RKO (cell line): ENCODE measurements at places on chromosomes 5 and 9.

DNA sequence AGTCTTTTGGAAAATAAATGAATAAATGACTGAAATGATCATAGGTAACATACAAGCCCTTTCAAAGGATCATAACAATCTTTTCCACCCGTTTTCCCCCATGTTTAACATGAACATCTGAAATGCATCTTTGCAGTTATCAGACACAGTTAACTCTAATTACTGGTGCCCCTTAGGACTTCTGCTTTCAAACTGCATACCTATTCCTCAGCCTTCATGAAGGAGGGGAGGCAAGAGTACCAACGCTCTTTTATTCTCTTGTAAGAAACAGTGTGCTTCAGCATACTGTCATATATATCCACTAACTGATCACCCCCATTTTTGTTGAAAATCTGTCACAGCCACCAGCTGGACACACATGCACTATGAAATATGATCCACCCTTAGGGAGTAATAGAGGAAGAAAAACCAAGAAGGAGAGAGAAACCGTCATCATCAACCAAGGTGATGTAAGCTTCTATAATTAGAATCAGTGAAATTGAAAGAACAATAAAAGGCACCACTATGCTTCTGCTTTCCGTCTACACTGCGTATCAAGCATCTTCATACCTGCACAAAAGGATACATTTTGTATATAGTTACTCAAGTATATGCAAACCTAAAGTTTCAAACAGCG is 98.7 kb downstream of the RAPGEF6 start:
- no peak for DNase-seq

- no peak for DNase-seq
Observed at GRCh38 chr9:89922099-89922498, 317.3 kb downstream of the GADD45G start.

- peak; percentile 37 for DNase-seq
Observed at GRCh38 chr5:130164966-130165365, 260.7 kb downstream of the CHSY3 start.

- peak; percentile 40 for DNase-seq
Observed at GRCh38 chr5:98927989-98928872, 576 bp downstream of the CHD1 start.

DNA sequence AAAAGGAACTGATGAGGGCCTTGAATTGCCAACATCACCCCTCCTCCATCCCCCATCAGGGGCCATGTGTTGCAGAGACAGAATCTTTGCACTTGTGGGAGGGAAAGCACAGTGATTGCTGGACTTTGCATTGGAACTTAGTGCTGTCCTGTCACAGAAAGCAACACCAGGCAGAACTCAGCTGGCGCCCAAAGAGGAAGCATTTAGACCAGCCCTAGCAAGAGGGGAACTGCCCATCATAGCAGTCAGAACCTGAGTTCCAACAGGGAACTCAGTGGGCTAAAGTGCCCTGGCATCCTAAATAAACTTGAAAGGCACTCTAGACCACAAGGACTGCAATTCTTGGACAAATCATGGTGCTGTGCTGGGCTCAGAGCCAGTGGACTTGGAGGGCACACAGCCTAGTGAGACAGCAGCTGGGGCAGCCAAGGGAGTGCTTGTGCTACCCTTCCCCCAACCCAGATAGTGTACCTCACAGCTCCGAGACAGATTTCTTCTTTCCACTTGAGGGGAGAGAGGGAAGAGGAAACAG is 128.1 kb downstream of the ACTL7B start:
- DNase-seq, result no peak

DNA sequence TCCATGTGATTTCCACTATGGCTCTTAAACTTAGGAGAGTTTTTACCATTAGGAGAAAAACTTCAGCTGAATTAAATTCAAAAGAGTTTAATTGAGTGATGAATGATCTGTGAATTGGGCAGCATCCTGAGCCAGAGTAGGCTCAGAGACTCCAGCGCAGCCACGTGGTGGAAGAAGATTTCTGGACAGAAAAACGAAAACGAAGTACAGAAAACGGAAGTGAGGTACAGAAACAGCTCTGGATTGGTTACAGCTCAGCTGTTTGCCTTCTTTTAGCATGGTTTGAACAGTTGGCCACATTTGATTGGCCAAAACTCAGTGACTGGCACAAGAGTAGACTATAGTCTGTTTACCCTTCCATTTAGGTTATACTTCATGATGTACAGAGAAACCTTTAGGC is 69.2 kb upstream of the PLPP1 start:
- no peak for DNase-seq

GRCh38 chr5:17127743-17128231 is 89.6 kb upstream of the BASP1 start:
- DNase-seq, result peak; percentile 84

DNA sequence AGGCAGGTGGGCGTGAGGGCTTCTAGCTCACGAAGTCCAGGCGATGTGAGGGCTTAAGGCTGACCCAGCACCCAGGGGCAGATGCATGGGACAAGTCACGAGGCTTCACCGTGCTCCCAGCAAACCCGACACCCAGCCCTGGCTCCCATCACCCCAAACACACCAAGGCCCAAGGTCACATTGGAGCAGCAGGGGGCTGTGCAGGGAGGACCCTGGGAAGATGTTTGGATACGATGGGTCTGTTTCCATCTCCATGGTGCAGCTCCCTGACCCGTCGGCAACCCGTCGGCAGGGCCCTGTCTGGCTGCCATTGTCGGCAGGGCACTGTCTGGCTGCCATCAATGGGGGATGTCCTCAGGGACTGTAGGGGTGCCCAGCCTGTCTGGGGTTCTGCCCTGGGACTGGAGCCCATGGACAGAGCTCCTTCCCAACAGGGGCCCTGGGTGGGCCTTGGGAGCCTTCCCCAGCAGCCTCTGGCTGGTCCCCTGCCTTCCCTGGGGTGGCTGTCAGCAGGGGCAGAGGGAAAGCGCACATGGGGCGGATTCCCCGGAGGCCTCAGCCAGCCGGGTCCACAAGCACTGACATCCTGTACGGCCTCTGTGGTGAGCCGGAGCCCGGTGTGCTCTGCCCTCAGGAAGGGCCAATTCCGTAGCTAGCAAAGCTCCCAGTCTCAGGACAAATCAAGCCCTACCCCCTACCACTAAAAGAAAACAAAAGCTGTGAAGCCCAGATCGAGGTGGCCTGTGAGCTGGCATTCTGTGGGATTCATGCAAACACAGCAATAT is 47.1 kb downstream of the NACC2 start:
- DNase-seq, result no peak

- DNase-seq, result no peak
Observed at GRCh38 chr9:86557063-86557766, 203.0 kb upstream of the TUT7 start.

GRCh38 chr5:66222455-66222854 is 78.4 kb downstream of the SREK1 start:
- no peak for DNase-seq

GRCh38 chr9:21853414-21853813 is 51.0 kb downstream of the MTAP start:
- DNase-seq, result no peak

DNA sequence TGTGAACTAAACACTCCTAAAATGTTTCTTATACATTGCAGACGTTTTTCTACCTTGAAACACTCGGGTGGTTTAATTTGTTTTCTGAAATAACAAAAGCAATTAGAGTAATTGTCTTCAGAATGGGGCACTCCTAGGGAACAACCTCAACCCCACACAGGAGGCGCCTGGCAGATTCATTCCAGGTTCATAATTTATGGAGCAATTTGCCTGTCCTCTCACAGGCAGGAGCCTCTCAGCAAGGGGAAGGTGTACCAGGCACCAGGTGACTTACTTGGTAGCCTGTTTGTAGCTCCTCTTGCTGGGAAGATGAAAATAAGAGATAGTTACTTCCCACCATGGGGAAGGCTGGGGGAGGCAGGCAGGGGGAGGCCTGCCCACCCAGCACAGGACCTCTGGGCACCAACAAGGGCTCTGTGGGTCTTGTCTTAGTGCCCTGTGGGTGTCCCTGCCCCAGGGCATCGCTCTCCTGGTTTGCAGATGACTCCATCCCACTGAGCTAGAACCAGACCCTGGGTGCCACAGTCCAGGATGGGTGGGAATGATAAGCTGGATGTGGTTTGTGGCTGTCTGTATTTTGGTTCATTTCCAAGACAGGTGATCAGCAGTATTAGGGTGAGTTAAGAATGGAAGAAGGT is 144.4 kb downstream of the FSTL4 start:
- no peak for DNase-seq

GRCh38 chr9:76216161-76216649 is 178.0 kb downstream of the RFK start:
- DNase-seq, result peak; percentile 50

DNA sequence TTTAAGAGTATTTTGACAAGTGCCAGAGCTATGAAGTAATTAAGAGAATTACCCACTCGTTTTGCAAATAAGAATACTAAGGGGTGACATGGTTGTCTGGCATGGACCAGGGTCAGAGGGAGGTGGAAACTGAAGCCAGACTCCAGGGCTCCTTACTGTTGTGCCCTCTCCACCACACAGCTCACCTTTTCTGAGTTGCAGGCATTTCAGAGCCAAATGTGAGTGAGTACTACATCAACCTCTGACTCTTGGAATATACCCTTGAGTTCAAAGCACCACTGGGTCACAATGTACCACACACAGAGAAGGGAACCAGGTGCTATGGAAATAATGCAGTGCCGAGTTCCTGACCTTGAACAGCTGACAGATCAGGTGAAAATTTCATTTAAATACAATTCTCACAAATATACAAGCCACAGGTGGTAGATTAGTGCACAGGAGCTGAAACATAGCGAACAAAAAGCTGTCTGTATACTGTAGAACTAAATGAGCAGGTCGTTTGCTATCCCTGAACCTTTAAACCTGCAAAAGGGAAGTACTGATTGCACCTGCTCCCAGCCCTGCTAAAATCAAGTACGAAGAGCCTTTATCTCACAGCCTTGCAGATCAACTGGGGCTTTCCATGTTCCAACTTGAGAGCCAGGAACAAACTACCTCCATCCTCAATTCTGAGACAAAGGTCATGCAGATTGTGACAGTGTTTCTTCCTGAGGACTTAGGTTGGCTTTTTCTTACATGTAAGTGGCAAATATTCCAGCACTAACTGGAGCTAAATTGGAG is 57.0 kb downstream of the GOLM1 start:
- DNase-seq, result no peak

DNA sequence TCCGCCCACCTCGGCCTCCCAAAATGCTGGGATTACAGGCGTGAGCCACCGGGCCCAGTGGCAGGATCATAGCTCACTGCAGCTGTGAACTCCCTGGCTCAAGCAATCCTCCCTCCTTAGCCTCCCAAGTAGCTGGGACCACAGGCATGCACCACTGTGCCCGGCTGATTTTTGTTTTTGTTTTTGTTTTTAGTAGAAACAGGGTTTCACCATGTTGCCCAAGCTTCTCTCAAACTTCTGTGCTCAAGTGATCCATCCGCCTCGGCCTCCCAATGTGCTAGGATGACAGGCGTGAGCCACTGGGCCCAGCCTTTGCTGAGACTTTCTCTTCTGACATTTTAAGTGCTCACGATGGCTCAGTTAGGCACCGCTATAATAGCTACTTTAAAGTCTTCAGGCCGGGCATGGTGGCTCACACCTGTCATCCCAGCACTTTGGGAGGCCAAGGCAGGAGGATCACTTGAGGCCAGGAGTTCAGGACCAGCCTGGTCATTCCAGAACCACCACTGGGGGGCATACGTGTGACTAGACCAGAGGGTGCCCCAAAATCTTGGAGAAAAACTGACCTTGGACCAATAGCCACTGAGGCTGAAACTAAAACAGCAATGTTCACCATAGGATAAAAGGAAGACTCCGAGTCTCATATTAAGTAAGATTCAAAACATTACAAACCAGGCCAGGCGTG is 3.1 kb upstream of the ENTPD8 start:
- DNase-seq, result peak; percentile 52
